ENCODE measurements at places on chromosomes 6 and 20. TPM values are rescaled to one million over a fixed set of nuclear protein-coding genes. Genes with fewer than 3 reads are reported as not detected.
A peak's percentile ranks its signal among the peaks of the same experiment; 100 is the strongest.

The EDN3 gene
- 1.4 TPM for total RNA-seq

The LY6G6C gene
- total RNA-seq: not detected

The FAM83C gene
- total RNA-seq: not detected

The OR2H1 gene
- total RNA-seq: not detected

The SLC22A2 gene
- total RNA-seq: 0.43 TPM

The SNAP91 gene
- 0.53 TPM for total RNA-seq

The HUS1B gene
- 0.33 TPM for total RNA-seq

The ERVFRD-1 gene
- 2.2 TPM for total RNA-seq

DNA sequence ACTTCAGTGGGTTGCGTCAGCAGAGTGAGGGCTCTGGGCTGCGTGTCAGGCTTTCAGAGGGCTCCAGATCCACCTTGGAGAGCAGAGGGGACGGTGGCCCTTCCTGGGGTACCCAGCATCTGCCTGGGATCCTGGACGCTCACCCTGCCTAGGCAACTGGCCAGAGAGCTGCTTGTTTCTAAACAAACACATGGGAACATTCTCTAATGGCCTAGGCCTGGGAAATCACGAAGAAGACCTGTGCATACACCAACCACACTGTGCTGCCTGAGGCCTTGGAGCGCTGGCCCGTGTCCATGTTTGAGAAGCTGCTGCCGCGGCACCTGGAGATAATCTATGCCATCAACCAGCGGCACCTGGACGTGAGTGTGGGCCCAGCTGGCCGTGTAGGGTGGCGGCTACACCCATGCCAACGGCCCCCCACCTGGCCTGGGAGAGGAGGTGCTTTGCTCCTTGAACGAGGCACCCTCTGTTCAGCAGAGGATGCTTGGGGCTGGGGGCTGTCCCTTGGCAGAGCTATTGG is 32.2 kb downstream of the PYGB start:
- DNase-seq: no peak

DNA sequence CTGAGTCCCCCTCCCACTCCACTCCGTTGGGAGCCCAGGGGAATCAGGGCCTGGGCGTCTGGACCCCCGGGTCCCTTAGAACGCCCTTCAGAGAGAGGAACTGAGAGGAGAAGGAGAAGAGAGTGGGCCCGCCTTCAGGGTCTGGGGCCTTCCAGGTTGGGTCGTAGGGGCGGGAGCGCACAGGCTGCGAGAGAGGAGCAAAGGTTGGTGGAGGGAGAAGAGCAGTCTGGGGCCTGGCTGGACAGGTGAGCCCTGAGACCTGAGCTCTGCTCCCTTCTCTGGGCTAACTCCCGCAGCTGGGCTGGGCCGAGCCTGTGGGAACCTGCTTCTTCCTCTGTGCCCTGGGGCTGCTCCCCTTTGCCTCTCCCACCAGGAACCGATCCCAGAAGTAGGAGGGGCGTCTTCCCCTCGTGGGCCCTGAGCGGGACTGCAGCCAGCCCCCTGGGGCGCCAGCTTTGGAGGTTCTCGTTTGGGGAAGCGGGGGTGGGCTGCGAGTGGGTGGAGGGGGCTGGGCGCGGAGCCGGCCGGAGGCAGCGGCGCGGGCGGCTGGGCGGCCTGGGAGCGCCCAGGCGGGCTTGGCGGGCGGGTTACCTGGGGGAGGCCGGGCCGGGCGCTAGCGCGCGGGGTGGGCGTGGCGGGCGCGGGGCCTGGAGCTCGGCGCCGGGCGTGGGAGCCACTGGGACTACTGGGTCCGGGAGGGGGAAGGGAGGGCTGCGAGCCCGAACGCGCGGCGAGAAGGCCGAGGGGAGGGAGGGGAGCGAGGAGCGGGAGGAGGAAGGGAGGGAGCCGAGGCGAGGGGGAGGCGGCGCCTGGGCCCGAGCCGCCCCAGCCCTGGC is at the start of gene DDR1:
TSS of gene DDR1 (plus strand) at position 835 of the 836 bp plus-strand sequence. CDS start 4,211 bp downstream, outside the sequence.
- DNase-seq: peak; percentile 89

DNA sequence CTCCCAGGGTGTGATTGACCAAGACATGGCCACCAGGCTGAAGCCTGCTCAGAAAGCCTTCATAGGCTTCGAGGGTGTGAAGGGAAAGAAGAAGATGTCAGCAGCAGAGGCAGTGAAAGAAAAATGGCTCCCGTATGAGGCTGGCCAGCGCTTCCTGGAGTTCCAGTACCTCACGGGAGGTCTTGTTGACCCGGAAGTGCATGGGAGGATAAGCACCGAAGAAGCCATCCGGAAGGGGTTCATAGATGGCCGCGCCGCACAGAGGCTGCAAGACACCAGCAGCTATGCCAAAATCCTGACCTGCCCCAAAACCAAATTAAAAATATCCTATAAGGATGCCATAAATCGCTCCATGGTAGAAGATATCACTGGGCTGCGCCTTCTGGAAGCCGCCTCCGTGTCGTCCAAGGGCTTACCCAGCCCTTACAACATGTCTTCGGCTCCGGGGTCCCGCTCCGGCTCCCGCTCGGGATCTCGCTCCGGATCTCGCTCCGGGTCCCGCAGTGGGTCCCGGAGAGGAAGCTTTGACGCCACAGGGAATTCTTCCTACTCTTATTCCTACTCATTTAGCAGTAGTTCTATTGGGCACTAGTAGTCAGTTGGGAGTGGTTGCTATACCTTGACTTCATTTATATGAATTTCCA is 4.6 kb upstream of the SNRNP48 start:
- no peak for DNase-seq

- DNase-seq: no peak
Measured at GRCh38 chr6:79605061-79605460, 26.1 kb upstream of the SH3BGRL2 start.

DNA sequence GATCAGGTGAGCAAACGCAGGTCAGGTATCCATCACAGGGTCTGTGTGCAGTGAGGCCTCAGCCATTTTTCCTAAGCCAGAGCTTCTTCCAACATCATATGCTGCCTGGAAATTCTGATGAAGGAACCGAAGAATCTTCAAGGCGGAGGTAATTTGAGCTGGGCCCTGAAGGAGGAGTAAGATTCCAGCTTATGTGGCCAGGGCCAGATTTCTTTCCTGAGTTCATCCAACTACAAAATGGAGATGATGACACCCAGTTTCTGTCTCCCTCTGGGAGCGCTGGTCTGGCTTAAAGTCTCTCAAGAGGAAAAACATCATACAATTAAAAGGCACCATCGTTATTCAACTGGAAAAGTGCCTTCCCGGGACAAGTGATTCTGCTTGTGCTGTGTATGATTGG is 6.9 kb upstream of the MANBAL start:
- peak; percentile 71 for DNase-seq

GRCh38 chr6:113291751-113292445 is 565.2 kb upstream of the MARCKS start:
- DNase-seq: no peak

- DNase-seq: no peak
Measured at GRCh38 chr6:80647156-80647555, 540.7 kb downstream of the BCKDHB start.

GRCh38 chr20:57464642-57465211 is 60.2 kb downstream of the CTCFL start:
- peak; percentile 25 for DNase-seq

DNA sequence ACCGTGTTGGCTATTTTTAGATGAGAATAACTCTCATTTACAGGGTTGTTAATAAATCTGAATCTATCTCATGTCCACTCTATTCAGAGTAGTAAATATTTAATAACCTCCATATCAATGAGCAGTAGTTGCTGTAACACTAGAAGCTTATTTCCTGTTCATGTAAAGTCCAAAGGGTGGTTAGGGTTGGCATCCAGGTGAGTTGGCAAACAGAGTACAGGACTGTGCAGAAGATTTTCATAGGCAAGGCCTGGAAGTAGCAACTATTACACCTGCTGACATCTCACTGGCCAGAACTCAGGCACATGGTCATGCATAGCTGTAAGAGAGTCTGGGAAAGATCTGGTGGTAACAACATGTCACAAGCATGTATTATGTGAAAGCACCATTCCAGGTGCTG is 147.5 kb downstream of the PHF3 start:
- no peak for DNase-seq

- DNase-seq: no peak
Measured at GRCh38 chr6:18121580-18122127, 823 bp downstream of the NHLRC1 start.

DNA sequence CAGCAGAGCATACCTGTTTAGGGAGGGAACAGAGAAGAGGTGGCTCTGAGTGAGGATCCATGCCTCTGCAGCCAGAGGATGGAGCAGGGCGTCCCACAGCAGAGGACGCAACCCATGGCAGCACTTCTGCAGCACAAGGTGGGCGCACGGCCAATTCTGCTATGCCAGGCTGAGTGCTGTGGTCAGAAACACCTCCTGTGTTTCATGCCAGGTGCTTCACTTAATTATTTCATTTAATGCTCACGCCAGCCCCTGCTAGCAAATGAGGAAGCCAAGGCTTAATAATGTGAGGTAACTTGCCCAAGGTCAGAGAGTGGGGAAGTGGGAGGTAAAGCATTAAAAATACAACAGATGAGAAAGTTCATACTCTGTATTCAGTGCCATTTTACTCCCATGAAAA is 68.5 kb upstream of the PTGIS start:
- DNase-seq: no peak

GRCh38 chr6:3159805-3160781 is 2.7 kb upstream of the TUBB2A start:
- DNase-seq: peak; percentile 93

GRCh38 chr20:45109634-45110033 is 5.3 kb downstream of the WFDC5 start:
- no peak for DNase-seq
